Right hindlimb (tissue), 1 donor: ENCODE measurements at places on chromosomes 13 and 19.

- DNase-seq: no peak
Measured at GRCh38 chr13:97274829-97275649, 52.9 kb downstream of the MBNL2 start.

DNA sequence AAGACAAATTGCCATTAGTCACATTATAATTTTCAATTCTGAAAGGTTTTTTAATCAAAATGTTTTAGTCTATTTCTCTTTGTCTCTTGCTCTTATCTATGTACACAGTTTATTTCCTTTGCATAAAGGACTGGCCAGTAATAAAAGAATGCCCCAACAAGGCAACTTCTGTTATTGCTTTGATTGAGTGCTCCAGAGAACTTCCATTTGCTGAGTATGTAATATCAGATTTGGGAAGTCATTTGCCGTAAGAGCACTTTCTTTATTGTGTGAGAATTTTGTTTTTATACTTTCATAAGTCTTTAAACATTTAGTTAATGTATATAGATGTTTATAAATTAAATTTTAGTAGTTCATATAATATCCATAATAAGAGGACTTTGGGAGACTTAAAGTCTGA, 1140.4 kb downstream of the PCDH9 start:
- DNase-seq: no peak

DNA sequence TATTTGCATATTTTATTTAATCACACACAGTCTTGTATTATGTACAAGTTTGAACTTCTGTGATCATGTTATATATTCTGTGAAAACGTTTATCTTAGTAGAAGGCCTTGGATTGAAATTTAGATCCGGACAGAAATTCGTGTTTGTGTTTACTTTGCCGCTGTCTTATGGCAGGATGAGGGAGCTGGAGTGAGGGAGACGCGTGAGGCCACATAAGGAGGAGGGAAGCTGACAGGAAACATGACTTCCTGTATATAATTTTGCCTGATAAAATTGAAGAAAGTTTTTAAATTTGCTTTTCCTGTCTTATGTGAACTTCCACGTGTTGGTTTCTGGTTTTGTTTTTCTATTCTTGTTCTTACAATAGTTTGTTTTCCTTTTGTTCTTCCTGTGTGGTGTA, 200.2 kb downstream of the MTUS2 start:
- no peak for DNase-seq

DNA sequence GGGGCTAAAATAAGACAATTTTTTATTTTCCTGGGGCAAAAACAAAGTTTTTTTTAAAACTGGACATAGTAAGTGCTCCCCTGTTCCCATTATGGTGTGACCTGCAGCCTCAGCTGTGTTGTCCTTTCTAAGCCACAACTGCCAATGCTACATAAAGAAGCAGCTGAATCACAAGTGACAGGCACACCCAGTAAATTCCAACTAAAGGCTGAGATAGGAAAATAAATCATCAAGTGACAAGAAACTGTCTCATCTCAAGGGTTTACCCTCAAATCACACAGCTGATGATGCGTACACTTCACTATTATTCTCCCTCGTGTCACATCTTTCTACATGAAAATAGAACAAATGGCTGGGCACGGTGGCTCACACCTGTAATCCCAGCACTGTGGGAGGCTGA, 28.7 kb downstream of the STK24 start:
- DNase-seq: no peak

DNA sequence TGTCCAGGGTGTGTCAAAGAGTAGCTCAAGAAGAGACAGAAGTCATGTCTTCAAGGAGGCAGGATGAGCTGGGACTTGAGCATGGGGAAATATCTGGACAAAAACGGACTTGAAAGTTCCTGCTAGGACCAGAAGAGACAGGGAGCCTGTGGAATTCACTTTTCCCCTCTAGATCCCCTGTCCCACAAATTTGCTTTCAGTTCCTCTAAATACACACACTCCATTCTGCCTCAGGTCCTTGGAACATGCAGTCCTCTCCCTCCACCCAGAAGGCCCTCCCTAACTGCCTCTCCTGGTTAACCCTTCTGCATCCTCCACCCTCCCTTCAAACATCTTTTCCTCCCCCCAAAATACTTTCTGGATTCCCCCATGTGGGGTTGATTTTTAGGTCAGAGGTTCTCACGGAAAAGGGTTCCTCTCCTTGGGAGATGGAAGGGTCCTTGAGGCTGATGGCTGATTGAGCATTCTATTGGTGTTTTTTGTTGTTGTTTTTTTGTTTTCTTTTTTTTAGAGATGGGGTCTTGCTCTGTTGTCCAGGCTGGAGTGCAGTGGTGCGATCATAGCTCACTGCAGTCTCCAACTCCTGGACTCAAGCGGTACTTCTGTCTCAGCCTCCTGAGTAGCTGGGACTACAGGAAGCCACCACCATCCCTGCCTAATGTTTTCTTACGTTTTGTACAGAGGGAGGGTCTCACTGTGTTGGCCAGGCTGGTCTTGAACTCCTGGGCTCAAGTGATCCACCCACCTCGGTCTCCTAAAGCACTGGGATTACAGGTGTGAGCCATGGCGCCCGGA, 6.9 kb upstream of the RETN start:
- no peak for DNase-seq

DNA sequence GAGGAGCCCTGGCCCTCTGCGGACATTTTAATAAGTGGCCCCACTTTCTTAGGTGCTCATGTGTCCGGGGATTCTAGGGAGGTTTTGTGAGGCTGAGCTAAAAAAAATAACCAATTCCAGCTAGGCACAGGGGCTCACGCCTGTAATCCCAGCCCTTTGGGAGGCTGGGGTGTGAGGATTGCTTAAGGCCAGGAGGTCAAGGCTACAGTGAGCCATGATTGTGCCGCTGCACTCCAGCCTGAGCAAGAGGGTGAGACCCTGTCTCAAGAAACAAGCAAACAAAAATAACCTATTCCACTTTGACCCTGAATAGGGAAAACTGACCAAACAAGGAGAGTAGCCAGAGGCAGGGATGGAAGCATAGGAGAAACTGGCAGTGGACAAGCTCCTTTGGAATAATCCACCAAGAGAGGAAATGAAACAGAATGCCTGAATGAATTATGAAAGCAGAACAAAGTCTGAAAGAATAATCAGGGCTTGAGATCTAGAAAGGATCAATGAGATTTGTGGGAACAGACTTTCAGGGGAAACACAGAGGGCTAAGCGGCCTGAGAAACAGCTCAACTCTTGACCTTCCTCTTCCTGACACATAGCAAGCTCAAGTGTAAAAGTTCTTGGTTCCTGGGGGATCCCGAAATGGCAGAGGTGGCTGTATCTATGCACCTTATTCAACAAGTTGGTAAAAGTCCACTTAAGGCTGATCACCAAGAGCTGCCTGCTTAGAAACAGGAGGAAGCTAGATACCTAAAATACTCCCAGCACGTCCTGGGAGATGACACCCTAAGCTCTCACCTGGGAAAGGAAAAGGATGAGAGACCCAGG, 30.1 kb upstream of the FFAR2 start:
- DNase-seq: no peak
